Activated CD8-positive, alpha-beta memory T cell treated with anti-CD3 and anti-CD28 coated beads, Interleukin-2, amount 10 ng/mL, durations not matched to agents 7 days and 5 days (primary cell): ENCODE measurements at places on chromosomes 13 and 19. TPM values are rescaled to one million over a fixed set of nuclear protein-coding genes. Genes with fewer than 3 reads are reported as not detected.

DNA sequence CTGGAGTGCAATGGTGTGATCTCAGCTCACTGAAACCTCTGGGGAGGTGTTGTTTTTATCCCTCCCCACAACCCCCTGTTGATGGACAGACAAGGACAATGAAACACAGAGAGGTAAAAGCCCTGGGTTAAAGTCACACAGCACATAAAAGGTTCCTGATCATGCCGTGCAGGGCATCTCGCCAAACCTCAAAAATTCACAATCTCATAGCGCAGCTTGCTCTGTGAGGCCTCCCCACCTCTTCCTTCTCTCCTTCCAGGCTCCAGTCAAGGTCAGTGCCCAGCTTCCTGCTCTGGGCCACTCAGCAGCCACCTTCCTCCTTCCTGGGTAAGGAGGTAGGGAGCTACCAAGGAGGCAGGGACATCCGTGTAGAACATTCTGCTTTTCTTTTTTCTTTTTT is 2.3 kb downstream of the FUT2 start:
- DNase-seq: no peak

DNA sequence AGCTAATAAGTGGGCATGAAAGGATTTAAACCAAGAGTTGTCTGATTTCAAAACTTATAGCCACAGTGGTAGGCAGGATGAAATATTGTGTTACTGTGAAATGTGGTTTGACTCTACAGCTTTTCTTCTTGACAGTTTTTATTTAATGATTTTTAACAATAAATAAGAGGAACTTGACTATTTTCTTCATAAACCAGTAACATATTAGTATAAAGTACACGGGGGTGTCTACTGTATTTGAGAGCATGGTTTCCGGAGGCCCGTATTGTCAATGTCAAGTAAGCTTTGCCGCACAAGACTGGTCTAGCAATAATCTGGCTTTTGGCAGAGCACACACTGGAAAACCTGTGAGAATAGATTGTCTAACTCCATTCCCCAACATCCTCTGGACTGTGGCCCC is 894.5 kb downstream of the PCDH9 start:
- DNase-seq: no peak

ZNF20 gene
- total RNA-seq: 5.2 TPM

DNA sequence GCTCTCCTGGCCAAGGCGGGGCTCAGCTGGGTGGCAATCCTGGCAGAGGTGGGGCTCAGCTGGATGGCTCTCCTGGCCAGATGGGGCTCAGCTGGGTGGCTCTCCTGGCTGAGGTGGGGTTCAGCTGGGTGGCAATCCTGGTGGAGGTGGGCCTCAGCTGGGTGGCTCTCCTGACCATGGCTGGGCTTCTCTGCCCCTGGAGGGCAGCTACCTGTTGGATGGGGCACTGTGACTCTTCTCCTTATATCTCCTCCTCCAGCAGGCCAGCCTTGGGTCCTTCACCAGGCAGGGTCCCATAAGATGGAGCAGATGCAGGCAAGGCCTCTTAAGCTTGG is 16.7 kb downstream of the ZFR2 start:
- DNase-seq: no peak

- no peak for DNase-seq
Measured at GRCh38 chr13:110107568-110108347, 199.2 kb downstream of the COL4A1 start.

CYP2F1 gene
- total RNA-seq: not detected

DNA sequence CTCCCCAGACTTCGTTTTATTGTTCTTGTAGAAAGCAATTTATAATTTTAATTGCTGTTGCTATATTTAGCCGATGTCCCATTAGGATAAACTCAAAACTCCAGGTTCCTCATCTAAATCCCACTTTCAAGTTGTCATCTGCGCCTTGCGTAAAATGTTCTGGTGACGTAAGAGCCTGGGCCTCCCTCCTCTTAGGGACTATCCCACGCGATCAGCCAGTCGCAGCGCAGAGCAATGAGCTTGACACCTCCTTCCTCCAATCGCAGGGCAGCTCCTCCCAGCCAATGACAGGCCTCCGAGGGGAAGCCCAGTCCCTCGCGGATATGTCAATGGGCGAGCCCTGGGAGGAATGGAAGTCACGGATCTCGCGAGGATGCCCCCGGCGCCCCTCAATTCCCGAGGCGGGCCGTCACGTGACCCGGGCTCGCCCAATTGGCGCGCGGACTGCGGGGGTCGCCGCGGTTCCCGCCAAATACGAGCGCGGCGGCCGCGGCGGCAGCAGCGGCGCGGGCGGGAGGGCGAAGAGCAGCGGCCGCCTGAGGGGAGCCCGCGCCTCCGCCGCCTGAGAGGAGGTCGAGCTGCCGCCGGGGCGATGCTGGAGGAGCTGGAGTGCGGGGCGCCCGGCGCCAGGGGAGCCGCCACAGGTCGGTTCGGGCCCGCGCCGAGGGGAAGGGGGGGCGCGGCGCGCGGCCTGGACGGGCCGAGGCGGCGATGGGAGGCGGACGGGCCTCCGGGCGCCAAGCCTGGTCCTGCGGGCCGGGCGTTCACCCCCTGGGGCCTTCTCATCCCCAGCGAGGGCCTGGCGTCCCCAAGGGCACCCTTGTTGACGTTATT is at the start of gene CHAF1A:
TSS of gene CHAF1A (plus strand) at position 470 of the 834 bp plus-strand sequence. CDS start at position 593, 123 bp downstream.
- peak; percentile 100 for DNase-seq

DNA sequence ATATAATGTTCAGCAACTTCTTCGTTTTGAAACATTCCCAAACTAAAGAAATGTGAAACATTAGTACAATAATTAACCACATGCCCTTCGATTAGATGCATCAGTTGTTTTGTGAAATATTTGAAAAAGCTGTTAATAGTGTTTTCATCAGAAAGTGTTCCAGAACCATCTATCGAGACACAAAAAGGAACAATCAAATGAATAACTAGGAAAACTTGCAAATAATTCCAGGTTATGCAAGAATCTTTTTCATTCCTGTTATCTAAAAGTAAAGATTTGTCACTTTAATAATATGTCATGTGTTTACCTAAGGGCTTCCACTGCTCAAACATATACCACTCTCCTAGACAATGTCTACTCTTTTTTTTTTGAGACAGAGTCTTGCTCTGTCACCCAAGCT is 904.2 kb upstream of the MIR17HG start:
- DNase-seq: no peak

- no peak for DNase-seq
Measured at GRCh38 chr13:97460004-97460775, 26.2 kb downstream of the RAP2A start.

GRCh38 chr13:51148952-51149573 is 38.0 kb upstream of the C13orf42 start:
- DNase-seq: no peak

GRCh38 chr19:44142059-44142433 is 692 bp downstream of the ZNF234 start:
- no peak for DNase-seq

DNA sequence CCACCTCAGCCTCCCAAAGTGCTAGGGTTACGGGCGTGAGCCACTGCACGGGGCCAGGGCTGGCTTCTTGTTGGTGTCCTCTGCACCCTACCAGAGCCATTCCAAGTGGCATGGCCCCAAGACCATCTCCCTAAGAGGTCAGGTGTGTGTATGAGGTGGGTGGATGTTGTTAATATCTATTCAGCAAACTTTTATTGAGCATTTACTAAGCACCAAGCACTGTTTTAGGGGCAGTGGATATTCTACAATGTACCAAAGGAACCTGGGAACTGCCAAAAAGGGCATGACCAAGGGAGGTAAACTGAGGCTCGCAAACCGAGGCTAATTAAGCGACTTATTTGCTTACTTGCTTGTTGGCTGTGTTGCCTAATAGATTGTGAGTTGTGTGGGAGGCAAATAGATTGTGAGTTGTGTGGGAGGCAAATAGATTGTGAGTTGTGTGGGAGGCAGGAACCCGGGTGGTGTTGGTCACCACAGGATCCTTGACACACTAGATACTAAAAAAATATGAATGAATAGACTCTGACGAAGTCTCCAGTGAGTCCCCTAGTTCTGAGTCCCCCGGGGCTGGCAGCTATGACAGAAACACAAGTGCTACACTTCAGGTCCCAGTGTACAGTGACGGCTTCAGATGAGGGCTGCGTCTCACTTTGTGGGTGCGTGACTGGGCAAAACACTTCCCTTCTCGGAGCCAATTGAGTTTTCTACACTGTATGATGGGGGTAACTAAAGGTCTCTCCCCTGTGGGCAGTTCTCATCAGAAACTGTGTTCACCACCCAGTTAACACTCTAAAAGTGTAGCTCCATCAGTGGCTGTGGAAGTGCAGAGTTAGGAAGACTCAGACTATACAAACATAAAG is 5.0 kb upstream of the BICRA start:
- no peak for DNase-seq

DNA sequence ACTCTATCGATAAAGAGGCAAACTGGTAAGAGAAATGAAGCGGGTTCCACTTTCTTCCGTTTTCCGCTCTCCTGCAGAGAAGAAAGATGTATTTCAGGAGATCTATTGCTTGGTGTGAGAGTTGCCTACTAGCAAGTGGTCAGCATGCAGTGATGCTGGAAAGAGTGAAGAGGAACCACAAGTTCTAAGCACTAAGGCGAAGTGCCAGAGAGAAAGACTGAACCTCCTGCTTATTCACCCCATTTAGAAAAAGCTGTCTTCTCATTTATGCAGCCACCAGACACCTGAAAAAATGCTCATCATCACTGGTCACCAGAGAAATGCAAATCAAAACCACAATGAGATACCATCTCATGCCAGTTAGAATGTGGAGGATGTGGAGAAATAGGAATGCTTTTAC is 78.7 kb upstream of the GPC6 start:
- DNase-seq: no peak
